ENCODE measurements at places on chromosomes 7 and 10.
A peak's percentile ranks its signal among the peaks of the same experiment; 100 is the strongest.

- peak; percentile 18 for DNase-seq
These were observed 162.3 kb downstream of the ITGB1 start for GRCh38 chr10:32795598-32796183.

DNA sequence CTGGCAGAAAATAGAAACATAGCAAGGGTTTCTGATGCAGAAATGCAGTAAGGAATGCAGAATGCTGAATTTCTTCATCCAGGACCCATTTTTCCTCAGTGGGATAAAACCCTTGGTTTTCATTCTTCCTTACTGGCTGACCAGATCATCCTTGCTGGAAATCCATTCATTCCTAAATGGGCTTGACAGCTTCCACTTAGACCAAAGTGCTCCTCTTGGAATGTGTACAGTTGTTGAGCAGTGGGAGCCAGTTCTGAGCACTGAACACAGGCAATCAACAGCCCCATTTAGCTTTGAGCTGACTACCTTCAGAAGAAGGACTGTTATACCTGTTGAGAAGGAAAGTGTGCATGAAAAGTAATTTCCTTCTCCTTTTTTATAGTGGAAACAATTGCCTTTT is 232.1 kb downstream of the SORCS3 start:
- DNase-seq = no peak

GRCh38 chr7:120327054-120327453 is 54.1 kb downstream of the KCND2 start:
- DNase-seq = no peak

GRCh38 chr7:158452331-158452730 is 135.3 kb downstream of the PTPRN2 start:
- DNase-seq = no peak

DNA sequence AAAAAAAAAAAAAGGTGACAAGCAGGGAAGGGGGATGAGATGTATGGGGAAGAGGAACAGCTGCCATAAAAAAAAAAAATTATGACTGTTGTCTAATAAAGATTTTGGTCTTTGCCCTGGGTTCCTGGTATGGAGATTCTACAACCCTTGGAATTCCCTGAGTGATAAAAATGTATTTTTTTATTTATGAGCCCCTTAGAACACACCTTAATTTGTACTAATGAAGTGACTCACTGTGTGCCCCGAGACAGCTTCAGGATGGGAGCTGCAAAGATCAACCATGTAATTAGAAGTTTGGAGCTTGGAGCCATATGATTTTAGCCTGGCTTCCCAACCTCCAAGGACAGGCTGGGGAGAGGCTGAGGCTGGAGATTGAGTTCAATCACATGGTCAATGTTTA is 69.7 kb downstream of the NHLRC2 start:
- DNase-seq = no peak

DNA sequence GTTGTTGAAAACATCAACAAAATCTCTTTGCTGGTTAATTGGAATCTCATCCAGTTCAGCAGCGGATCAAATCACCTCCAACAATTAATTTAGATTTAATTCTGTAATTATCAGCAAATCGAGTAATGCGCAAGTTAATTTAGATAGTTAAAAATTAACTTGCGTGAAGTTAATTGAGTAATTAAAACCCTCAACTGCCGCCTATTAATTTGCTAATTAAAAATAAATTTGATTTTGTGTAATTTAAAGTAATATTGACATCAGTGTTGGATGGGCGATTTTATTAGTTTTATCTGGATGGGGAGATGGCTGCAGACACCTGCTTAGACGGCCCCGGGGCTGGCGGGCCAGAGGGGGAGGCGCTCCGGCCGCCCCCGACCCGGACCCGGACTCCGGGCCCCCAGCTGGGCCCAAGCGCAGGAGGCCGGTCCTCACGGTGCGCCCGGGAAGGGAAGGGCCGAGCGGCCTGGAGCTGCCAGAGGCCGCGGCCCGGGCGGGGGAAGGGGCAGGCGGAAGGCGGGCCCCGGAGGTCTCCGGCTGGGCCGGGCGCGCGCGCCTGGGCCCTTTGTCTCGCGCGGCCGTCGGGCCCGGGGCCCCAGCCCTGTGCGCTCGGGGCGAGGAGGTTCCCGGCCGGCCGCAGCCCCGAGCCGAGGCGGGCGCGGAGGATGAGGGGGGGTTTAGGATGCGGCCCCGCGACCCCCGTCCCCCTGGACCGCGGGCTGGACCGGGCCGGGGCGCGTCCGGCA is 3.3 kb upstream of the UNCX start:
- no peak for DNase-seq

DNA sequence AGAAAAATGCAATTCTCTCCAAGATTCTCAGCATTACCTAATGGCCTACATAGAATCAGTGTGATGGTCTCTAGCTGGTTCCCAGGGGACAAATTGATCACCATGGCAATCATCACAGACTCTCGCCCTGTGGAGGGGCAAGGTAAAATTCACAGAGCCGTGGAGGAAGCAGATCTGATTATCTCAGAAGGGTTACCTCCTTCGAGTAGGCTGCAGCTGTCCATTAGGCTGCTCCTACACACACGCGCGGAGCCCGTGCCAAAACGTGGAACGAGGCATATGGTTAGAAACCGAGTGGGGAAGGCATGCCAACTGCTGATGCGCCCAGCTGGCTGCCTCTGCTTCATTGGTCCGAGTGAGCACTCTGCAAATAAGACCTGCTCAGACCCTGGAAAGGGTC is 52.8 kb upstream of the PTER start:
- no peak for DNase-seq
